ENCODE measurements at places on chromosomes 7 and 10. TPM values are rescaled to one million over a fixed set of nuclear protein-coding genes. Genes with fewer than 3 reads are reported as not detected.

Gene SLC18A3
- total RNA-seq: not detected

Gene SLC26A3
- total RNA-seq: not detected

Gene NANOS1
- total RNA-seq: under 0.01 TPM

Gene TAX1BP1
- total RNA-seq: 57.8 TPM

Gene RBM20
- under 0.01 TPM for total RNA-seq

Gene PLA2G12B
- not detected for total RNA-seq

Gene OR2A42
- total RNA-seq: not detected

Gene NKX1-2
- total RNA-seq: not detected

Gene TBC1D12
- total RNA-seq: 4.3 TPM

Gene CPVL
- 2.6 TPM for total RNA-seq

Gene BICC1
- total RNA-seq: 13.5 TPM

Gene SPDYE5
- not detected for total RNA-seq

Gene NEUROG3
- not detected for total RNA-seq

Gene HTR7
- total RNA-seq: 0.18 TPM

Gene NEBL
- total RNA-seq: 3.7 TPM

Gene ZNF37A
- 8.5 TPM for total RNA-seq

Gene UNCX
- total RNA-seq: not detected

Gene C10orf90
- not detected for total RNA-seq

Gene FKBP6
- total RNA-seq: not detected

Gene TAS2R3
- not detected for total RNA-seq

Gene SPDYE16
- total RNA-seq: not detected

Gene LBX1
- not detected for total RNA-seq

Gene SHTN1
- 1.6 TPM for total RNA-seq

Gene INMT
- 6.6 TPM for total RNA-seq

Gene A1CF
- total RNA-seq: not detected

Gene MMRN2
- 9.8 TPM for total RNA-seq

Gene MMD2
- not detected for total RNA-seq

Gene CDH23
- not detected for total RNA-seq

Gene ARHGAP19
- total RNA-seq: 10.8 TPM

Gene UNC5B
- total RNA-seq: 18.8 TPM

Gene NKX2-3
- not detected for total RNA-seq

Gene PBLD
- total RNA-seq: 2.9 TPM

Gene PAPSS2
- 122 TPM for total RNA-seq

Gene VPS50
- total RNA-seq: 31.0 TPM

Gene TAS2R16
- not detected for total RNA-seq

Gene RAPGEF5
- total RNA-seq: 0.29 TPM

Gene UTF1
- total RNA-seq: not detected

Gene FMC1
- 13.5 TPM for total RNA-seq

Gene TRPV6
- total RNA-seq: not detected

Gene VWDE
- total RNA-seq: under 0.01 TPM

Gene GDF10
- not detected for total RNA-seq

Gene C7orf33
- not detected for total RNA-seq

Gene MBL2
- not detected for total RNA-seq

Gene DDC
- not detected for total RNA-seq

Gene ZSCAN25
- 18.5 TPM for total RNA-seq

Gene SPDYE6
- not detected for total RNA-seq

Gene CYP2C19
- total RNA-seq: not detected
